ENCODE measurements at places on chromosomes 2 and 18.

- no peak for DNase-seq
Measured at GRCh38 chr2:195842932-195843331, 185.9 kb downstream of the SLC39A10 start.

DNA sequence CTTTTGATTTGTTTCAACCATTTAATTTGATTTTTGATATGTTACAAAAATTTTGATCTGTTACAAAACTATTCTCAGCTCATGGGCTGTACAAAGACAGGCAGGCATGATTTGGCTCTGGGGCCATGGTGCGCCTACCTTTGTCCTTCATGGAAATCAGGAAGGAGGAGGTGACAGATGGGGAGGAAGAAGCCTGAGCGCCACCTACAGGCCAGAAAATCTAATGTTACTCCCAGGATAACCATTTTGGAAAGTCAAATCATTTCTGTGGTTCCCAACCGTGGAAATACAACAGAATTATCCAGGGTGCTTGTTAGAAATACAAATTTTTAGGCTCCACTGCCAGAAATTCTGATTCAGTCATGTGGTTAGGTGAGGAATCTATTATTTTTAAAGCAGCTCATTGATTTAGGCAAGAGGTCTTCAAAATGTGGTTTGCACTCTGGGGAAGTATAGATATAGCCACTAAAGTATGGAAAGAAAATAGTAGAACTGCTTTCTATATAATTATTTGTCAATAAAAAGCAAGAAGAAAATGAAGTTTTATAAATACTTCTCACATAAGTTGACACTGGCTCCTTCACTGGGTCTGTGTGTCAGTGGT, 93.9 kb downstream of the EVA1A start:
- DNase-seq = peak; percentile 80

DNA sequence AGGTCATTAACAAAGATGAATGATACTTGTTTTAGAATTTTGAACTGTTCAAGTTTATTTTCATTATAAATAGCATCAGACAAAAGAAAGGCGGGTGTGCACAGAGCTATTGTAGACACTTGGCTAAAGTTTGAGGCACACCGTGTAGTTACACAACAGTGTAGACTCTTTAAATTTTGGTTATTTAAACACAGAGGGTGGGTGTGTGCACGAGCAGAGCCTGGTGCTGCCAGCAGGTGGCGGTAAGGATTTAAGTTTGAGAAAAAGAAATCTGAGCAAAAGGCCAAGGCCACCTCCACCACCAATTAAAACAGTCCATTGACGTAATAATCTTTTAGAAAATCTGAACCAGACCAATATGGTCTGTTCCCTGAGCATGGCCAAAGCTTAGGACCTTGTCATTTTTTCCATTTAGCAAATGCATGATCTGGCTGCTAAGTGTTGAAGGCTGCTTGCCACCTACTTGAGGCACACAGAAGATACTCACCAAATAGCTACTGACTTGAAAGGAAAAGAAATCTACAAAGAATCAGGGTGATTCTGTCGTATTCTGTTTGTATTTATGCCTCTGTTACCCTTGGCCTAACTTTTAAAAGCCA, 14.3 kb downstream of the COPS7B start:
- no peak for DNase-seq

- DNase-seq = no peak
Measured at GRCh38 chr2:20513946-20514345, 67.1 kb downstream of the RHOB start.

DNA sequence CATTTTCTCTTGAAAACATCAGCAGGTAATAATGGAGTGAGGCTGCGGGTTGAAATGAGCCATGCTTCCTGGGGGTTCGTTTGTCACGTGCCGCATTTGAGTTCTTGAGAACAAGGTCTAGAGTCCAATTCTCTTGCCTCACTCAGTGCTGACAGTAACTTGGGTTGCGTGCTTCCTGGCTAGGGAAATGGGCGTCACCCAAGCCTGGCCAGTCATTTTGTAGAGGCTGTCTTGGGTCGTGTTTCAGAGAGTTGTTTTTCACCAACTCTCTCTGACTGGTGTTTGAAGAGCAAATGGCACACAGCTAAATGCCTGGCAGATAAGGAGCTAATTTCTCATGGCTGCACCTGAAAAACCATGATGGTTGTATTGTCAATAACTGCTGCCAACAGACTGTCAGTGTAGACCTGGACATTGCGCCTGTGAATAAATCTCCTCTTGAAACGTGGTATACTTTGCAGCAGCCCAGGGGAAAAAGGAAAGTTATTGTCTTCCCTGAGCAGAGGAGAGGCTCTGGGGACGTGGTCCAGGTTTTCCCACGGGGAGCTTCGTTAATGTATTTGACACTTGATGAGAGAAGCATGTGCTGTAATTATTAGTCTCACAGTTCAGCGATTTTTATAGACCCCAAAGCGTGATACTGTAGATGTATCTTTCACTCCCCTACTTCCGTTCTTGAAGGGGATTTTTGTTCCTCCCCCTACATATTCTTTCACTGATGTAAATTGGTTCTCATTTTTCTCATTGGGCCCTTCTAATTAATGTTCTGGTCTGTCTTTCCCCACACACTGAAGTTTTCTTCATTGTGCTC, 196.0 kb downstream of the FHOD3 start:
- DNase-seq = no peak

GRCh38 chr2:59312967-59313940, 1072.1 kb upstream of the FANCL start:
- peak; percentile 61 for DNase-seq

GRCh38 chr18:12455496-12455895, 47.8 kb downstream of the PRELID3A start:
- DNase-seq = no peak

GRCh38 chr2:100274076-100274475, 48.2 kb downstream of the LONRF2 start:
- DNase-seq = no peak

DNA sequence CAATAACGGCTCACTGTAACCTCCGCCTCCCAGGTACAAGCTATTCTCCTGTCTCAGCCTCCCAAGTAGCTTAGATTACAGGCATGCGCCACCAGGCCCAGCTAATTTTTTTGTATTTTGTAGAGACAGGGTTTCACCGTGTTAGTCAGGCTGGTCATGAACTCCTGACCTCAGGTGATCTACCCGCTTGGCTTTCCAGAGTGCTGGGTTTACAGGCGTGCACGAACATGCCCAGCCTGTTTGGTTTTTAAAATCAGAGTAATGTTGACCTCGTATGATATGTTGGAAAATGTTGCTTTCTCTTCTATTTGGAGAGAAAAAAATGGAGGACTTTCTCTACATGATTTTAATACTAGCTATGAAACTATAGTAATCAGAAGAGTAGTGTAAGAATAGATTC, 386.2 kb downstream of the PTH2R start:
- no peak for DNase-seq

DNA sequence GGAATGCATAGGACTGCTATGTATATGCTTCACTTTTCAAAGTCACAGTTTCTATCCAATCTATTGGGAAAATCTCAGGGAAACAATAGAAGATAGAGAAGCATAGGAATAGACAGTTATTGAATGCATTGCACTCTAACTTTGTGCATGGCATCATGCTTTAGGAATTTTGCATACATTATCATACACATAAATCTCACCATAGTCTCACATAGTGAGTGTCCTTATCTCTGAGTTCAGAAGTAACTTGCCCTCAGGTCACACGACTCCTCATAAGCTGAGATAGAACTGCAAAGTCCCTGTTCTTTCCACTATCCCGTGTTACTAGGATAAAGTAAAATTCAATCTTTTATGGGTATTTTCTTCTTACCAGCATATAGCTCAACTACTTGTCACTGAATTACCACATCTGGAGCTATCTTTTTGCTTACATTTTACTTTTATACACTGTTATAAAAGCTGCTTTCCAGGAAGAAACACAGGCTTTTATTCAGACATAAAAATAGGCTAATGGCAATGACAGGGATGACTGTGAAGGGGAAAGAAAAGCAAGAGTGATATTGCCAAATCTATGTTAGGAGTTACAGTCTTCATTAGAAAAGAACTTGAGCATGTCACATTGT, 666.9 kb downstream of the XIRP2 start:
- no peak for DNase-seq

Measured in NCI-H526 (cell line).